PC-9 (cell line): ENCODE measurements at places on chromosomes 11 and 22.

GRCh38 chr11:47184711-47185304, 1.4 kb downstream of the PACSIN3 start:
- DNase-seq, result no peak

DNA sequence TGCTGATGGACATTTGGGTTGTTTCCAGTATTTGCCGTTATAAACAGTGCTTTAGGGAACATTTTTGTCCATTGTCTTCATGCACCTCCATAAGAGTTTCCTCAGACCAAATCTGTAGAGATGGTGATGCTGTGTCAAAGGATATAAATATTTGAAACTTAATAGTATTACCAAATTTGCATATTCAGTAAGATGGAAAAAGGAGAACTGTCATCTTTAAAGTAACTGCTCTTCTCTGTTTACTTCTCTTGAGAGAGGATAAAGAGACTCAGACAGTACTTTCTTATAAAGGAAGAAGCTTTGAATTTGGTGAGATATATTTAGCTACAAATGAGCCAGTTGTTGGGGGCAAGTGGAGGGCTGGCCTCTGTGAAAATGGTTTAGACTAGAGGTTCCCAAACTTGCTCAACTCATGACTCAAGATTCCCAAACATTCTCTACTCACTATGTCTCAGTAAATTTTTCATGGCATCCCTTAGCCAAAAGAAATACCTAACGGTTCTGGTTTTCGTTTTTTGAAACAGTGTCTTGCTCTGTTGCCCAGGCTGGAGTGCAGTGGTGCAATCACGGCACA, 26.2 kb downstream of the SHISA8 start:
- no peak for DNase-seq

- DNase-seq, result no peak
Observed at GRCh38 chr22:19494676-19495173, 15.0 kb downstream of the CDC45 start.

- no peak for DNase-seq
Observed at GRCh38 chr22:46612904-46613605, 7.1 kb upstream of the GRAMD4 start.

GRCh38 chr11:2135018-2135569, 4.1 kb downstream of the IGF2 start:
- DNase-seq, result no peak

- no peak for DNase-seq
Observed at GRCh38 chr11:128551058-128551457, 36.3 kb downstream of the ETS1 start.

- DNase-seq, result no peak
Observed at GRCh38 chr11:118229274-118229847, 4.5 kb upstream of the JAML start.

DNA sequence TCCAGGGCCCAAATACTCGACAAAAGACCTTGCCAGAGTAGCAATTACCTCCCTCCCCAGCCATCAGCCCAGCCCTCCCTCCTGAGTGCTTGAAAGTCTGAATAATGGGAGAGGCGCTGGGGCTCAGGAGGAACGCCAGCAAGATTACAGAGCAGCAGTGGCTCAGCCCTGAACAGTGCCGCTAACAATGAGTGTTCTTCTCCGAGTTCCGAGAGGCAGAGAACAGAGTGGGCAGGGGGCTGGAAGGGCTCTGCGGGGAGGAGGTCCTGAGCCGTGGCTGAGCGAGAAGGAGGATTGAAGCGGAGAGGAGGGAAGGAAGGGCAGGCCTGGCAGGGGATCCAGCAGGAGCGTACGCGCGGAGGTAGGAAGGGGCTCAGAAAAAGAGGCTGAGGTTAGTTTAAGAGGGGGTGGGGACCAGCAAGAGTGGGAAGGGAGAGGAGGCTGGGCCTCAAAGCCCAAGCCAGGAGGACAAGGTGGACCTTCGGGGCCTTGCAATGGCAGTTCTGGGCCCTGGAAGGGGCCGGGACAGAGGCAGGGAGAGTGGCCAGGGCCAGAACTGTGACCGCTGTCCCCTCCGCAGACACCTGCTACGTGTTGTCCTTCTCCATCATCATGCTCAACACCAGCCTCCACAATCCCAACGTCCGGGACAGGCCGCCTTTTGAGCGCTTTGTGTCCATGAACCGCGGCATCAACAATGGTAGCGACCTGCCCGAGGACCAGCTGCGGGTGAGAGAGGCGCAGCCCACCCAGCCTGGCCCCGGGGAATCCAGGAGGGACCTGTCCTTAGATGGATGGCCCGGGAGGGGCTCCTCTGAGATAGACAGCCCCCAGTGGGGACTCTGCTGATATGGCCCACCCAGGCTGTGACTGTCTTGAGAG, 20.6 kb downstream of the CYTH4 start:
- DNase-seq, result no peak

DNA sequence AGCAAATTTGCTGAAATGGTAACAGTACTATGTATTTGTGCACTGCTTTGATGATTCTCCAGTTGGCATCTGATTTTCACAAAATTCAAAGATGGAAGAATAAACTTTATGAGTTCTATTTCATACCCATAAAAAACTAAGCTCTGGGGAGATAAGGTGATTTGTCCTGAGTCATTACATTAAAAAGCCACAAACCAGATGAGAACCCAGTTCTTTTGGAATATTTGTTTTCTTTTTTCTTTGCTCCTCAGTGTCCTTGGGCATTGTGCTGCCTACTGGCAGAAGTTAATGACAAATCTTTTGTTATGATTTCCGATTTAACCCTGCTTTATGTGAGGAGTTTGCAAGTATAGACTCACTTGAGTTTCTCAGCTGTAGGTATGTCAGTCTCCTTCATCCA, 45.4 kb upstream of the AMOTL1 start:
- no peak for DNase-seq

GRCh38 chr11:57273448-57274058, 36.5 kb upstream of the APLNR start:
- no peak for DNase-seq

GRCh38 chr22:32839831-32840584, 38.5 kb downstream of the TIMP3 start:
- DNase-seq, result no peak

DNA sequence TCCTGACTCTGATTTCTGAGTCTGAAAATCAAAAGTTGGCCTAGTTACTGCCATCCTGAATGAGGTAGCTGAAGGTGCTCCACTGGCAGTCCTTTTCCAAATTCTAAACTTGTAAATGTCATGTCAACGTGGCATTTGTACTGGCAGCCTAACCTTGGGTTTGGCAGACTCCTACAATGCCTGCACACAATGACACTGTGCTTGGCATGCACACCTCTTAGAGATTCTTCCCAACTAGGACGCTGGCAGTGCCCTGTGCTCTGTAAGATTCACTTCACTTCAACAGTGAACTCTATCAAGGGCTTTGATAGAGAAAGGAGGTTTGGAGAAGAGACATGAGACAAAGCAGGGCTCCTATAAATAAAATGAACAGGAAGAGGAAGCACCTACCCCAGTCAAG, 21.9 kb upstream of the PPP2R1B start:
- no peak for DNase-seq

- no peak for DNase-seq
Observed at GRCh38 chr11:71937826-71938225, 9.0 kb downstream of the RNF121 start.

- no peak for DNase-seq
Observed at GRCh38 chr11:69924308-69925161, 105.3 kb upstream of the FGF3 start.

DNA sequence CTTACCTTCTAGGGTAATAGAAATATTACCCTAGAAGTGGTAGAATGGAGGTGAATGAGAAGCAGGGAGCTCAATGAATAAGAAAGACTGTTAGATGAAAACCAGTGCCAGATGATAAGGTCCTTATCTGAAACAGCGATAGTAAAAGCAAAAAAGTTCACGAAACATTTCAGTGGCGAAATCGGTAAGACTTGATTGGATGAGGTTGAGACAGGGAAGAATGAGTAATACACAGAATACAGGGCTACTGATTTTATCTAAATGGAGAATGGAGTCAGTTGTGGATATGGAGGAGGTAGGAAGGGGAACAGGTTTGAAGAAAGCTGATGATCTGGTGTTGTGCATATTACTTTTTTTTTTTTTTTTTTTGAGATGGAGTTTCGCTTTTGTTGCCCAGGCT, 96.5 kb downstream of the GALNT18 start:
- DNase-seq, result no peak

GRCh38 chr11:19472679-19473078, 231.9 kb upstream of the E2F8 start:
- DNase-seq, result no peak
